ENCODE measurements at places on chromosomes 16 and 17. TPM values are rescaled to one million over a fixed set of nuclear protein-coding genes. Genes with fewer than 3 reads are reported as not detected.

Gene HIGD1B
- not detected for total RNA-seq

Gene NAGS
- 47.1 TPM for total RNA-seq

Gene CCL7
- total RNA-seq, result not detected

Gene SGSH
- 9.7 TPM for total RNA-seq

Gene C16orf92
- total RNA-seq, result not detected

Gene HBQ1
- not detected for total RNA-seq

Gene C17orf107
- 4.0 TPM for total RNA-seq

Gene SPATA32
- total RNA-seq, result not detected

Gene MPP2
- total RNA-seq, result not detected

Gene PNMT
- total RNA-seq, result not detected

Gene HS3ST3A1
- total RNA-seq, result 4.8 TPM

Gene KRT12
- not detected for total RNA-seq

Gene MYH1
- 0.31 TPM for total RNA-seq

Gene GNG13
- total RNA-seq, result not detected

Gene TAT
- total RNA-seq, result 1,016 TPM

Gene ELMO3
- total RNA-seq, result 7.0 TPM

Gene YPEL2
- total RNA-seq, result 9.2 TPM
